ENCODE measurements at places on chromosomes 1 and 21. TPM values are rescaled to one million over a fixed set of nuclear protein-coding genes. Genes with fewer than 3 reads are reported as not detected.

NR0B2 gene
- not detected for total RNA-seq

IGSF9 gene
- total RNA-seq, result not detected

CENPS gene
- 15.0 TPM for total RNA-seq

FCRL5 gene
- not detected for total RNA-seq

ADGRB2 gene
- 3.4 TPM for total RNA-seq

LCE1A gene
- not detected for total RNA-seq

MCOLN2 gene
- 2.8 TPM for total RNA-seq

CLCA1 gene
- total RNA-seq, result not detected

CORT gene
- total RNA-seq, result not detected

SLC45A1 gene
- not detected for total RNA-seq

TMEM51 gene
- total RNA-seq, result 2.8 TPM

LGR6 gene
- total RNA-seq, result not detected

ANP32E gene
- total RNA-seq, result 17.0 TPM

WDR3 gene
- 222 TPM for total RNA-seq

HSPB7 gene
- 1.9 TPM for total RNA-seq

OR10Z1 gene
- not detected for total RNA-seq

GFI1 gene
- not detected for total RNA-seq

CDA gene
- total RNA-seq, result not detected

SDHC gene
- 466 TPM for total RNA-seq

MCM3AP gene
- total RNA-seq, result 108 TPM

CCDC30 gene
- 0.56 TPM for total RNA-seq

RIPPLY3 gene
- 0.16 TPM for total RNA-seq

SV2A gene
- 0.16 TPM for total RNA-seq

CASZ1 gene
- total RNA-seq, result 1.2 TPM

HSPA6 gene
- total RNA-seq, result 1.1 TPM

SPRR4 gene
- total RNA-seq, result not detected

C4BPA gene
- total RNA-seq, result not detected

CHODL gene
- total RNA-seq, result 7.6 TPM

SH3D21 gene
- 0.03 TPM for total RNA-seq

PTTG1IP gene
- 445 TPM for total RNA-seq

PCP4L1 gene
- total RNA-seq, result not detected

ELAVL4 gene
- not detected for total RNA-seq

SHISA4 gene
- total RNA-seq, result 13.6 TPM

CCDC190 gene
- not detected for total RNA-seq

SKI gene
- 7.7 TPM for total RNA-seq

HIPK1 gene
- 8.5 TPM for total RNA-seq

ZC3H11A gene
- total RNA-seq, result 50.6 TPM

CACHD1 gene
- 5.7 TPM for total RNA-seq

ENAH gene
- total RNA-seq, result 171 TPM

CNTN2 gene
- not detected for total RNA-seq

NMNAT1 gene
- total RNA-seq, result 10.1 TPM

OPRD1 gene
- total RNA-seq, result under 0.01 TPM

ATP5PF gene
- 105 TPM for total RNA-seq

GCSAML gene
- not detected for total RNA-seq

CNIH3 gene
- total RNA-seq, result 1.6 TPM

SPRR2B gene
- not detected for total RNA-seq

VAV3 gene
- total RNA-seq, result 0.57 TPM

S100A7A gene
- not detected for total RNA-seq

NBPF6 gene
- total RNA-seq, result 0.13 TPM

CIART gene
- total RNA-seq, result not detected

SLC2A5 gene
- not detected for total RNA-seq
